Non-pigmented ciliary epithelial cell (primary cell): ENCODE measurements at places on chromosomes 6 and 20.

DNA sequence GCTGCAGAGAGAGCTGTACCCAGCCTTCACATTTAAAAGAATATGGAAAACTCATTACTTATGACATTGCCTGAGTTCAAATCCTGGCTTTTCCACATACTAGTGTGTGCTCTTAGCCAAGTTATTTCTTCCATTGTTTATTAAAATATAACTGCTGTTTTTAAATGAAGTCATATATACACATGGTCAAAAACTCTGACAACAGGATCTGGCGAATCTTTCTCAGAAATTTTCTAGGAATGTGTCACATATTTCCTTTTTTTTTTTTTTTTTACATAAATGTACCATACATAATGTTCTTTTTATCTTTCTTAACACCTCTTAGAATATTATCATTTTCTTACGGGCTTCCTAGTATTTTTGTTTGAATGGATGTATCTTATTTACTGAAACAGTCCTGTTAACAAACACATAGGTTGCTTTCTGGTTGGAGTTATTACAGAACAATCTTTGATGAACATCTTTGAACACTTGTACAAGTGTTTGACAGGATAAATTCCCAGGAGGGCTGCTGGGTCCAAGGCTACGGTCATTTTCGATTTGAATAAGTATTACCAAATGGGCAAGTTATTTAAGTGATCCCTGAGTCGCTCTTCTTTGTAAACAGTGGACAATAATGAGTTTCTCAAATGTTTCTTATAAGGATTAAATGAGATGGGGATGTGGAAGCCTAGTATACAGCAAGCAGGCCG, 1.6 kb upstream of the SNX9 start:
- no peak for DNase-seq

DNA sequence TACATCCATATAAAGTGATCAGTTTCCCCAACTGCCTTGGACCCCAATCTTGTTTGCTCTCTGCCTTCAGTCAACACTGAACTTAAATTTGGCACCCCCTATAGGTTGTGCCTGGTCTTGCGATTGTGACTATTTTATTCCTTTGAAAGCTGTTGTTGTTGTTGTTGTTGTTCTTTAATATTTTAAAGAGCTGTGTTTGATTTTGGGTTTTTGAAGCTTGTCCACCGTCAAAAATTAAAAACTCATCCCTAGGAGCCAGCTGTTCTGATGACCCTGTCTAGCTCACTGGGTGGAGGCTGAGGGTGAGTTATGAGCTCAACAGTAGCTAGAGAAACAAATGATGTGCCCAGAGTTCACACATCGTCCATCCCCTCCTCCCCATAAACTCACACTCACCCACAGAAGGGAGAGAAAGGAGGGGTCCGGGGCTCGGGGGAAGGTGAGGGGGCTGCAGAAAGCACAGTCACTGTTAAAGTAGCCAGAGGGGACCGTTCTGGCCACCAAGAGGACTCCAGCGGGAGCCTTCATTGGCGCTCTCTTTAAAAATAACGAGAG, 4.0 kb downstream of the SIM1 start:
- DNase-seq = no peak

GRCh38 chr6:98970469-98970868, 22.7 kb upstream of the FBXL4 start:
- no peak for DNase-seq

- DNase-seq = no peak
These were observed 9.3 kb upstream of the OGFRL1 start for GRCh38 chr6:71279321-71279720.

- DNase-seq = no peak
These were observed 140.1 kb upstream of the SPACA1 start for GRCh38 chr6:87907521-87907920.

DNA sequence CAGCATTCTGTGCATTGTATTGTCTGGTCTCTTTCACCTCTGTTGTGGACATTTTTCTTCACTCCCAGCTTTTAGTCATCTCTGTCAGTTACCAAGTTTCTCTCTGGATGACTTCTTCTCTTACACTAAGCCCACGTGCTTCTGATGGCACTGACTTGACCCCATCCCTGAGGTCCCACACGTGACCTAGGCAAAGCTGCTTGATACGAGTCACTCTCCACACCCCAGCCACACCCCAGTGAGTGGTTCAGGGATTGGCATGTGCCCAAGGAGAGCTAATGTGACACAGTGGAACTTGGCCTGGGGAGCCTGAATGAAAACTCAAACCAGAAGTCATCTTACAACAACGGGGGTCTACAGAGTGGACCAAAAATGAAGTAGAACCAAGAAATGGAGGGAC, 32.2 kb downstream of the HTR1E start:
- DNase-seq = no peak

GRCh38 chr20:59735917-59736316, 131.6 kb downstream of the PHACTR3 start:
- DNase-seq = no peak

GRCh38 chr20:24699321-24700165, 230.1 kb downstream of the SYNDIG1 start:
- no peak for DNase-seq

DNA sequence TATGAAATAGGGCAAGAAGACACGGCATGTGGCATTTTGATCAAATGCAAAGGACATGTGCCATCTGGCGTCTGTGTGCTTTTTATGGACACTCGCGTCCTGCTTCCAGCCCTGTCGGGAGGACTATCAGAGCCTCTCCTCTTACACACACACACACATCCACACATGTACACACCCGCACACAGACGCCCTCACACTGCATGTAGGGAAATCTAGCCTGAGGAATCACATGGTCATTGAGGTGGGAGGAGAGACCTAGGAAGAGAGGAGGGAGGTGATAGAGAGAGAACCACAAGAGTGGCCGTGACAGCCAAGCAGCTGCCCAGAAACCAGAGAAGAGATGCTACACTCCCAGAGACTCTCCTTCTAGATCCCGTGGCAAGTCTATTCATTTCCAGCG, 105.9 kb upstream of the CDYL start:
- DNase-seq = no peak

- no peak for DNase-seq
These were observed 112.6 kb downstream of the FRK start for GRCh38 chr6:115947966-115948541.

- DNase-seq = no peak
These were observed 96.4 kb downstream of the MOXD1 start for GRCh38 chr6:132304891-132305305.

GRCh38 chr6:170529839-170530469, 23.2 kb downstream of the PSMB1 start:
- no peak for DNase-seq

DNA sequence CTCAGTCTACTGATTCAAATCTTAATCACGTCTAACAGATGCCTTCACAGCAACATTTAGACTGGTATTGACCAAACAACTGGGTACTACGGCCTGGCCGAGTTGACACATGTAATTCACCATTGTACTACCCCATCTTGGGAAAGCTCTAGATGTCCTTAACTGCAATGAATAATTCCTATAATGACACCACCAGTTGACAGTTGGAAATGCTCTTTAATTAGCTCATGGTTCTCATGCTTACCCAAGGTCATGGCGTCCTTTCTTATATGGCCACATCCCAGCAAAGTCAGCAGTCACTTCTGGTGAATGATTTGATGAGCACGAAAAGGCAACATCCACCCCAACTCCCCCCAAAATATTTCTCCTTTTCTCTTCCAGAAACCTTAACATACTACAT, 150.9 kb downstream of the MYLK4 start:
- DNase-seq = no peak

GRCh38 chr20:10641893-10642292, 31.9 kb downstream of the JAG1 start:
- DNase-seq = no peak

GRCh38 chr6:19845266-19846041, 8.3 kb downstream of the ID4 start:
- no peak for DNase-seq

DNA sequence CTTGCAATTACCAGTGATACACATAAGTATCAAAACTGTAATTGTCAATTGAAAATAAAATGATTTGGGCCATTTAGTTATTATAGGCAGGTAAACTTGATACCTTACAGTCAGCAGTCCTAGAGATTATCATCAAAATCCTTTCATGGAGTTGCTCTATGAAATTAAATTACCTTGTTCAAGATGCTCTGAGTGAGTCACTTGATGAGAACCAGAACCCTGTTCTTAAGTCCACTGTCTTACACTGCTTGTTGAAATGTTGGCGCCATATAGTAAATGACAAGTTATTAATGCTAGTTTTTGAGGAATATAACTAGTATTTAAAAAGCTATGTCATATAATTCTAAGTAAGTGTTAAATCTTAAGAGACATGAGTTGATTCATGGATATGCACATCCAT, 37.2 kb upstream of the BAG2 start:
- DNase-seq = no peak

DNA sequence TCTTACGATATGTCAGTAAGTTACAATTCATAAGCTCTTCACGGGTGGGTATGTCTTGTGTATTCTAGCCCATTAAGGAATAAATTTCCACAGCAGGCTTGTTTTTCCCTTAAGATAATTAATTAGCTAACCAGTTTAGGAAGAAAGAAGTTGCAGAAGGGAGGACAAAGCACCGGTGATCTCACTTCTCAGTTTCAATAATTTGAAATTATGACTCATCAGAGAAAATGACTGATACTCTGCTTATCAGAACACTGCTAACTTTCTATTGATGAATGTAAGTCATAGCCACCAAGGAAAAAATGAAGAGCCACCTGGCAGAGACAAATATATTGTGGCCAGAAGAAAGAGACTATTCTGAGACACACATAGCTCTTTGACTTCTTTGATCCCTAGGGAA, 35.0 kb upstream of the ENTPD6 start:
- no peak for DNase-seq

DNA sequence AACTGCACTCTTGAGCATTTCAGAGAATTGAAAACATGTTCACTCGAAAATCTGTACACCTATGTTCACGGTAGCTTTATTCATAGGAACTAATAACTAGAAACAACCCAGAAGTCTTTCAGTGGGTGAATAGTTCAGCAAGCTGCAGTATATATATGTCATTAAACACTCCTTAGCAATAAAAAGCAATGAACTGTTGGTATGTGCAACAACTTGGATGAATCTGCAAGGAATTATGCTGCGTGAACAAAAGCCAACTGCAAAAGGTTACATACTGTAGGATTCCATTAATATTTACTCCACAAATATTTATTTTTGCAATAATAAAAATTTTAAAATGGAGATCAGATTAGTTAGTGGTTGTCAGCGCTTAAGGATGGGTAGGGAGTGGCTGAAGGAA, 22.1 kb upstream of the FKBP1A start:
- DNase-seq = no peak

DNA sequence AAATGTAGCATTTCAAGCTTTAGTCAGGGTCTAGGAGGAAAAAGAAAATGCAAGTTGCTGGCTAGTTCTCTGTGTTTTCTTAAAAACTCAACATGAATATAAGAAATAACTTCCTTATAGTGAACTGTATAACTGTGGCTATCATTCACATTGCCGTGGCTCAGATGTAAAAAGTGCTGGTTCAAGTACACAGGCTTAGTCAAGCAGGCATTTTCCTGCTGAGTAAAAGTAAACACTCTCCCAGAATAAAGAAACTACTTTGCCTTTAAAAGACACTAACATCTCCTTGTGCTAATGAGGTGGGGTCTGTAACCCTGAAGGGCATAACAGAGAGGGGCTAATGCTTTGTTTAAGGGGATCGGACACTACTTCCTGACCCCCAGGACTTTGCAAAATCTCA, 3.3 kb downstream of the ATP5F1E start:
- no peak for DNase-seq

GRCh38 chr6:32108094-32108627, 977 bp downstream of the TNXB start:
- DNase-seq = no peak

- peak; percentile 76 for DNase-seq
These were observed 34.9 kb upstream of the TNFAIP3 start for GRCh38 chr6:137832110-137832509.

GRCh38 chr20:57097245-57097915, 169.1 kb downstream of the BMP7 start:
- DNase-seq = no peak

- no peak for DNase-seq
These were observed 12.2 kb downstream of the TCFL5 start for GRCh38 chr20:62849431-62849830.

DNA sequence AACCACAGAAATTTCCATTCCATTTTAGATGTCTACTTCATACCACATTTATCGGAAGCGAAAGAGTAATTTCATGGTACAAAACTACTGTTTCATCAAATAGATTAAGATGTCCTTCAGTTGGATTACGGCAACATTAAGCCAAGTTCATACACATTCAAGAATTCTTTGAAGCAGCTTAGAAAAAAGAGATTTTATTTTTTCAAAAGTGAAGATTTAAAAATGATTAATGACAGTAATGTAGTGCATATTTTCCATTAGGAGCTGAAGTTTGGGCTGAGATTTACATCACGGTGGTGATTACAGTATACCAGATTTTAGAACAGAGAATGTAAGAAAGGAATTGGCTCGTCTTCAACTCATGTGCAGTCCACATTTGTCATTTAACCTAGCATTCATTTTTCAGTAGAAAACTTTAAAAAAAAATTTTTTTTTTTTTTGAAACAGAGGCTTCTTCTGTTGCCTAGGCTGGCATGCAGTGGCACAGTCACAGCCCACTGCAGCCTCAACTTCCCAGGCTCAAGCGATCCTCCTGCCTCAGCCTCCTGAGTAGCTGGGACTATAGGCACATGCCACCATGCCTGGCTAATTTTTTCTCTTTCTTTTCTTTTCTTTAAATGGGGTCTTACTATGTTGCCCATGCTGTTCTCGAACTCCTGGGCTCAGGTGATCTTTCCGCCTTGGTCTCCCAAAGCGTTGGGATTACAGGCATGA, 1.9 kb downstream of the SYNJ2 start:
- no peak for DNase-seq

- no peak for DNase-seq
These were observed 157.4 kb downstream of the JARID2 start for GRCh38 chr6:15403094-15403755.

DNA sequence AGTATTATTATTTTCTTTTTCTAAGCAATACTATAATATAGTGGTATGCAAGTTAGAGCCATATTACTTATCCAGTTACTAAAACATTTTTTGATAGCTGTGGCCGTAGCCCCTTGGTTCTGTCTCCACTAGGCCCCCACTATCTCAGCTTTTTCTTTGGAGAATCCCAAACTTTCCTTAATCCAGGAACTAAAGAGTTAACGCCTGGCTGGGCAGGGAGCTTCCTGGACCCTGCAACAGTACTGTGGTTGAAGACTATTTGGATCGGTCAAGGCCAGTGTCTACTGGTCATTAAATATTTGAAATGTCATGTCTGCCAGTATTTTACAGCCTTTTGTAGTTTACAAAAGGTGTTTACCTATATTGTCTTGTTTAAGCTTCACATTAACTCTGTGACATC, 20.0 kb upstream of the TRERF1 start:
- DNase-seq = no peak

DNA sequence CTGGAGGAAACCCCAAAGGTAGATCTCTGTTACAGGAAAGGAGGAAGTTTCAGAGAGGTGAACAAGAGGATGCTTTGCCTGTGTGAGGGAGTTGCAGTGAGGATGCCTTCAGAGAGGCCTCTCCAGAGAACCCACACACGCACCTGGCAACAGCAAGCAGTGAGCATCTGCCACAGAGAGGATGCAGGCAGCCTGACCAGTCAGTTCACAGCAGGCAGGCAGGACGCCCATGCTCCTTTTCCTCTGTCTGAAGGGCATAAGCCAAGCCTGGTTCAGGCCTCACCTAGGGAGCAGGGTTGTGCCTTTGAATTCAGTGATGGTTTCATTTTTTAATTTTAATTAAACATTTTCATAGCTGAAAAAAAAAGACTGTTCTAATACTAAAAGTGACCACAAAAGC, 346.0 kb upstream of the MARCKS start:
- DNase-seq = no peak

GRCh38 chr6:90982051-90982450, 395.2 kb upstream of the MAP3K7 start:
- no peak for DNase-seq

GRCh38 chr6:132764370-132764769, 6.7 kb upstream of the VNN2 start:
- DNase-seq = peak; percentile 47
